Stimulated activated CD4-positive, alpha-beta T cell treated with anti-CD3 and anti-CD28 coated beads, Interleukin-2, amount 100 ng/mL, for 48 hours (primary cell): ENCODE measurements at places on chromosomes 2 and 18.

DNA sequence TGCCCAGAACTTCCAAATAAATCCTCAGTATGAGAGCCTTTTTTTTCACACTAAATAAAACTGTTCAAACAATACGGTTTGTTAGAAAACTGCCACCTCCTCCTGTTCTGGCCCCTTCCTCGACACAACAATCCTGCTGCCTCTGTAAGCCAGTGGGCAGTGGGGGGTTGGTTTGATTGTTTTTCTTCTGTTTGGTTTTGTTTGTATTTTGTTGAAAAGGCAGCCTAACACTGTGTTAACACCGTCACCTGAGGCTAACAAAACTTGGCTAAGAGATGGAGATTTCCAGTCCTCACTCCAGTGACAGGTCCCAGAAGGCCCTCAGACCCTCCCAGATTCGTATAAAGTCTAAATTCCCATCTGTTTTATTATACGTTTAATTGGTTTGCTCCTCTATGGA, 402.1 kb downstream of the ZNF521 start:
- DNase-seq, result no peak

- DNase-seq, result no peak
These were observed 85.7 kb downstream of the METTL8 start for GRCh38 chr2:171348056-171348455.

DNA sequence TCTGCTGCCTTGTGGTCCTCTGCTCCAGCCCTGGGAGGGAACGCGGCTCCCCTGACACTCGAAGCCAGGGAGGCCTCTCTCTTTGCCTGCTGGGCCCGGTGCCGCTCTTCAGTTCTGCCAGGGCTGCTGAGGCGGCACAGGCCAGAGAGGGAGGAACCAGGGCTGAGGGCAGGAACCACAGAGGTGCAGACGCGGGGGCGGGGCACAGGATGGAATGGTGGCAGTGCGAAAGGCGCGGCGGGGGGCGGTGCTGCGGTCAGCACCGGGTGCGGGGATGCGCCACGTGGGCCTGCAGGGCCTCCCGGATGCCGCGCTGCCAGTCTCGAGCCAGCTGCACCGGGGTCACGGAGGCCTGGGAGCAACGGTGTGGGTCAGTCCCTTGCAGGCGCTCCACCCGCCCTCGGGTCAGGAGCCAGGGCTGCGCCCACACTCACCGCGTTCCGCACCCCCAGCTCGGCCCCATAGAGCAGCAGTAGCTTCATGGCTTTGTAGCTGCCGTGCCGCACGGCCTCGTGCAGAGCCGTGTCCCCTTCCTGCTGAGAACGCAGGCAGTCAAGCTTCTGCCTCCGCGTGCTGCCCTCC, 4.4 kb downstream of the ANKRD23 start:
- peak; percentile 68 for DNase-seq

GRCh38 chr2:35989040-35989439, 366.5 kb upstream of the CRIM1 start:
- no peak for DNase-seq

DNA sequence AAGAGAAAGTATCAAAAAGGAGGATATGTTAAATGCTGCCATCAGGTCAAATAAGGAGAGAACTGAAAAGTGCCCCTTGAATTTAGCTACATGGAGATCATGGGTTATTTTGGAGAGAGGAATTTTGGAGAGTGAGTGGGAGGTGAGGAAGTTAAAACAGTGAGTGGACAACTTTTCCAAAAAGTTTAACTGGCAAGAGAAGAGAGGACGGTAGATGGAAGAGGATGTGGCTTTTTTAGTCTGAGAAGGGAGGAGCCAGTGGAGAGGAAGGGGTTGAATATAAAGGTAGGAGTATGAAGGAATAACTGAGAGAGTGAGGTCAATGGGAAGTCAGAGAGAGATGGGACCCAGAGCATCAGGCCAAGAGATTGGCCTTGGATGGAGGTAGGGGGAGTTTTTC, 62.5 kb upstream of the NFE2L2 start:
- no peak for DNase-seq

GRCh38 chr2:237156857-237157779, 71.4 kb downstream of the COPS8 start:
- no peak for DNase-seq

- no peak for DNase-seq
These were observed 1.2 kb upstream of the NPAS2 start for GRCh38 chr2:100818606-100819369.

DNA sequence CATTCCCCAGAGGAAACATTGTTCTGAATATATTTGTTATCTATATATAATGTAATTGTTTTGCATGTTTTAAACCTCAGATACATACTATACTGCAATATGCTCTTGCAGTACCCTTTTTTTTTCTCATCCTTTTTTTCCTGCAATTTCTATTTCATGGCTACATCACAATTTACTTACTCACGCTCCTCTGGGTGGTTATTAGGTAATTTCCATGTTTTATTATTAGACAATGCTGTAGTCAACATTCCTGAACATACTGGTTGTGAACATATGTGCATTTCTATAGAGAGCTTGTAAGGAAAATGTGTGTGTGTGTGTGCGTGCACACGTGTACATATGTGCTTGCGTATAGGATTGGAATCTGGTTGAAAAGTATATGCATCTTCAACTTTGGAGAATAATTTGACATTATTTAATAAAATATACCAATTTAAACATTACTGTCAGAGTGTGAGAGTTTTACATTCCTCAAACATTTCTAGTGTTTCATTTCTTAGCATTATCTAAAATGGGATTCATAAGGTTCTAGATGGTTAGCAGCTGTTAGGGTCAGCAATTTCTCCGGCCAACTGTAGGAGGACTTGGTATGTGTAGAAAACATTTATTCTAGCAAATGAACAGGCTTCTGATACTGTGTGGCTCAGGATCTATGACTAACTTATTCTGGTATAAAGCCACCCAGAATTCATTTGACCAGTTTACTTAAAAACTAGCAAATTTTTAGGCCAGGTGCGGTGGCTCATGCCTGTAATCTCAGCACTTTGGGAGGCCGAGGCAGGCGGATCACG, 22.4 kb downstream of the NCOA1 start:
- DNase-seq, result no peak

GRCh38 chr2:156907806-156908205, 349.7 kb upstream of the GALNT5 start:
- DNase-seq, result no peak

- DNase-seq, result no peak
These were observed 428.3 kb downstream of the NCKAP5 start for GRCh38 chr2:133139847-133140533.

DNA sequence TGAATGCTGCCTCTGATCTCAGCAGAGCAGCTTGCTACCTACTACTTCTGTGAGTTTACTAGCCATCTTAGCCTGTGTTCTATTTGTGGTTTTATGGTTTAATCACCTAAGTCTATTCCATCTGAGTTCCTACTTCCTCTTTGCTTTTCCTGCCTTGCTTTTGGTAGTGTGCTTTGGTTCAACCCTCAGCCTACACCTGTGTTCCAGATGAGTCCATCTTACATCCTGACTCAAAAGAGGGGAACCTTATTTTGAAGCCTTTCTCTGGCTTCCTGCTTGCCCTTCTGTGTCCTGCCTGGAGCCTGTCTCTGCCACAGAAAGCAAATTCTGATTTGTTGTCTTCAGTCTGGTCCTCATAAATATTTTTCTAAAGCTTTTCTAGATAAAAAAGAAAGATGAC, 530.3 kb upstream of the MEX3C start:
- DNase-seq, result no peak

DNA sequence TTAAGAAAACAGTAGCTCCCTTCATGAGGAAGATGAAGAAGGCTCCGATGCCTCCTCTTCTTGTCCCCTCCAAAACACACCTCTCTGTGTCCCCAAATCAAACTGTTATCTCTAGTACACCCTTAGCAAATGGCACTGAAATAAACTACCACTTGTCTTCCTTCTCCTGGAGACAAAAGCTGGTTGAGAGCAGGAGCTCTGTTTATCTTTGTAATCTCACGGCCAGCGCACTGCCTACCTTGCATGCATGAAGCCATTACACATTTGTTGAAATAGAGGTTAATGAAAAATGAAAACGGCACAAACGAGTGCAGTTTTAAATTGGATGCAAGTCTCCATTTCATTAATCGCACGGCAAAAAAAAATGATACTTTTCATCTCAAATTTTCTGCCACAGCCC, 113.7 kb downstream of the EPB41L3 start:
- DNase-seq, result no peak

GRCh38 chr2:65595630-65596029, 163.2 kb upstream of the SPRED2 start:
- no peak for DNase-seq

DNA sequence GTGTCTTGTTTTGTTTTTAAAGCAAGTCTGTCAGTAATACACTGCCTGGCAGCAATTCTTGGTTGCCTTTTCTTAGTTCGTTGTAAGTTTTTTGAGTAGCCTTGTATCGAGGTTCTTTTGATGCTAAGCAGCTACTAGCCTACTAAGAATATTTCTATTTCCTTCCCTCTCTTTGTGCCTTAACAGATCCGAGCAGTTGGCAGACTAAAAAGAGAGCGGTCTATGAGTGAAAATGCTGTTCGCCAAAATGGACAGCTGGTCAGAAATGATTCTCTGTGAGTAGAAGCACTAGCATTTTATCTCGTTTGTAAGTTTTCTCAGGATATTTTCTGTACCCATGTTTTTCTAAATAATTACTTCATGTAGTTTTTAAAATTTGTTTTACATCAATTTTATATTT, 15.1 kb downstream of the MFF start:
- no peak for DNase-seq

- DNase-seq, result no peak
These were observed 714 bp downstream of the HOXD10 start for GRCh38 chr2:176117162-176117822.

GRCh38 chr2:162073888-162074631, at the start of gene DPP4:
TSS of gene DPP4 (minus strand) at chr2:162074215. CDS start at chr2:162073981, 234 bp downstream.
- peak; percentile 53 for DNase-seq

DNA sequence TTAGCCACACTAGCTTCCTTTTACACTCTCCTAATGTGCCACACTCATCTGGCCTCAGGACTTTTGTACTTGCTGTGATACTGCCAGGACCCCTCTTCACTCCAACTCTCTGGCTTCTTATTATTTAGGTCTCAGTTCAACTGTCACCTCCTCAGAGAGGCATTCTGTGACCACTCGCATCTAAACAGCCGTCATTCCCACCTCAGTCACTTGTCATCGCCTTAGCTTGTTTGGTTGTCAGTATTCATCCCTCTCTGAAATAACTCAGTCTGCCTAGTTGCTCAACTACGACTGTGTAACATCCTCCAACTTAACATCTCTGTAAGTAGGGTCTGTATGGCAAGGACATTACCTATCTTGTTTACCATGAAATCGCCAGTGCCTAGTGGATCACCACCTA, 27.2 kb downstream of the MGAT4A start:
- no peak for DNase-seq

DNA sequence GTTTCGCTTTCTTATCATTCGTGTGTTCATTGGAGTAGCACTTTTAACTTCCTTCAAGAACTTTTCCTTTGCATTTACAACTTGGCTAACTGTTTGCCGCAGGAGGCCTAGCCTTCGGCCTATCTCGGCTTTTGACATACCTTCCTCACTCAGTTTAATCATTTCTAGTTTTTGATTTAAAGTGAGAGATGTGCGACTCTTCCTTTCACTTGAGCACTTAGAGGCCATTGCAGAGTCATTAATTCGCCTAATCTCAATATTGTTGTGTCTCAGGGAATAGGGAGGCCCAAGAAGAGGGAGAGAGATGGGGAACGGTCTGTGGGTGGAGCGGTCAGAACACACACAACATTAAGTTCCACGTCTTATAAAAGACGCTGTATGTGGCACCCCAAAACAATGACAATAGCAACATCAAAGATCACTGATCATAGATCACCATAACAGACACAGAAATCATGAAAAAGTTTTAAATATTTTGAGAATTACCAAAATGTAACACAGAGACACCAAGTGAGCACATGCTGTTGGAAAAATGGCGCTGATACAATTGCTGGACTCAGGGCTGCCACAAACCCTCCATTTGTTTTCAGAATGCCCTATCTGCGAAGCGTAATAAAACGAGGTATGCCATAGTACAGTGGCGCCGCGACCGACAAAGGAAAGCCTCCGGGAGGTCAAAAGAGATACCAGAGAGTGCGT, 553 bp downstream of the TIGD1 start:
- DNase-seq, result no peak

DNA sequence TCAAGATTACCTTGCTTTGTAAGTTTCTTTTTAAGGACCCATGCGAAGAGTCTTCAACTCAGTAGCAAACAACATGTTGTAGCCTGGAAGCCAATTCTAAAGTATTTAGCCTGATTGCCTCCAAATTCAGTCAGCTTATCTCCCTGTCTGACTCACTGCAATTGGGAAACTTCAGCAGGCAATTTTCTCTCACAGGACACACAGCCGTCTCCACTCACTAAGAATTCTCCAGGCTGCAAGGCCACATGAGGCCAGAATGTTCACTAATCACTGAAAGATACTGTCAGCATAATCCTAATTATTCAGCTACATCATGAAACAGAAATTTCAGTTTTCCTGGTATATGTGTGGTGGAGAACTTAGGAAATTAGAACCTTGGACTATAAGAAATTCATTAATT, 78.1 kb upstream of the PDE1A start:
- no peak for DNase-seq

- DNase-seq, result no peak
These were observed 356.6 kb downstream of the FBXO15 start for GRCh38 chr18:73791081-73791480.

- no peak for DNase-seq
These were observed 109.4 kb upstream of the SPRED2 start for GRCh38 chr2:65541773-65542172.

DNA sequence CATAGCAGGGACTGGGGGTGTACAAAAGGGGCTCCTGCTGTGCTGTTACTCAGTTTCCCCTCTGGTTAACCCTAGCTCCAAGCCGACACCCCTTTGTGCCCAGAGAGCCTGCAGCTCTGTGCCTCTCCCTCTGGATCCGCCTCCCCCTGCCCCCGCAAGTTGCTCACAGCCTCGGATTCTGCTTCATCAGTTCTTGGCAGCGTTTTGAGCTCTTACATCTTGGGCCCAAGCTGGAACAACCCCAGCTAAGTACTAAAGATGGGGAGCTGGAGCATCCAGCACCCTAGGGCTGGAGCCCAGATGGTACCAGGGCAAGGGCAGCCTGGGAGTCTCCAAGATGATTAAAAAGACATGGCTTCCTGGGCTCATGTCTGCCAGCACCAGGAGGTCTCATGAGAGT, 40.7 kb downstream of the POMC start:
- no peak for DNase-seq

DNA sequence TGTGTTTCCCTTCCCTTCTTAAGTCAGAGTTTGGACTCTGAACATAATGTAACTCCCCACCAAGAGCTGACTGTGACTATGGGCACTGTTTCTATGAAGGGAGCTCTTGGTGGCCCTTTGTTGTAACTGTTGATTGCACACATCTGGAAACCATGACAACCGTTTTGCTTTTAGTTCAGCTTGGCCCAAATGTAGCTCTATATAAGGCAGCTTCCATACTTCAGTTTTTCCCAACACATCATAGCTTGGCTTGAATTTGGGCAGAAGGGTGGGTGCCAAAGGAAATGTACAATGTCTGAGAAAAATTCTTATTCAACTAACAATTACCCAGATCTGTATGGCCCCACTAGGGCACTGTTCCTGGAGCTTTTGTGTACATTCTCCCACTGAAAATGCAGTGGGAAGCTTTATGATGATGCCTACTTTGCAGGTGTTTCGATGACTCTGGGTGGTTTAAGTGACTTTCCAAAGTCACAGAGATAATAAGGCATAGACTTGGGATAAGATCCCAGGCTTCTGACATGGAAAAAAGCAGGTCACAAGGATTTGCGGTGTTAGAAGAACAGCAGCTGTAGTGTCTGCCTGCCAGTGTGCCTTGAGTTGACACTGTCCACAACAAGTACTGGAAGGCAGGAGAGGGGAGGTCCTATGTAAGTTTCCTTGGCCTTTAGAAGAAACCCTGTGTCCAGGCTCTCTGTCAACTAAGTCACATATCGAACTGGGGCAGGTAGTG, 2.4 kb upstream of the CETN1 start:
- no peak for DNase-seq

- no peak for DNase-seq
These were observed 471.4 kb downstream of the CMPK2 start for GRCh38 chr2:6394276-6394675.
